NCI-H446 treated with DMSO at 0.1 percent for 48 hours (cell line): ENCODE measurements at places on chromosomes 6 and 20.
A peak's percentile ranks its signal among the peaks of the same experiment; 100 is the strongest.

GRCh38 chr6:105901583-105901982 is 184.6 kb upstream of the PRDM1 start:
- DNase-seq: no peak

DNA sequence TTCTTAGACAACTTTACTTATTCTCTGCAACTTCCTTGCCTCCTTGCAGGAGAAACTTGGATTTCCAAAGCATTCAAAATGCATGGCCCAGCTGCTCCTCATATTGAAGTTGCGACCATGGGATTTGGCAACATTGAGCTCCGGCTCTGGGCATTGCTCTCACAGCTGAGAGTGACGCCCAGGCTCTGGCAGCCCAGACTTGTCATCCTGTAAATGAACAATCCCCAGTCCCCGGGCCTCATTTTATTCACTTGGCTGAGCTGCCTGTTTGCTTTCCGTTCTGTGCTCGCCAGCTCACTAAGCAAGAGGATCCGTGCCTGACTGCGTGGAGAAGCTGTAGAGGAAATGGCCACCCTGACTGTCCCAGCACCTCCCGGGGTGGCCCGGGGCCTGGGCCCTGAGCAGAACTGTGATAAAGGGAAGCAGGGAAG is 119.5 kb upstream of the CD93 start:
- DNase-seq: peak; percentile 73

DNA sequence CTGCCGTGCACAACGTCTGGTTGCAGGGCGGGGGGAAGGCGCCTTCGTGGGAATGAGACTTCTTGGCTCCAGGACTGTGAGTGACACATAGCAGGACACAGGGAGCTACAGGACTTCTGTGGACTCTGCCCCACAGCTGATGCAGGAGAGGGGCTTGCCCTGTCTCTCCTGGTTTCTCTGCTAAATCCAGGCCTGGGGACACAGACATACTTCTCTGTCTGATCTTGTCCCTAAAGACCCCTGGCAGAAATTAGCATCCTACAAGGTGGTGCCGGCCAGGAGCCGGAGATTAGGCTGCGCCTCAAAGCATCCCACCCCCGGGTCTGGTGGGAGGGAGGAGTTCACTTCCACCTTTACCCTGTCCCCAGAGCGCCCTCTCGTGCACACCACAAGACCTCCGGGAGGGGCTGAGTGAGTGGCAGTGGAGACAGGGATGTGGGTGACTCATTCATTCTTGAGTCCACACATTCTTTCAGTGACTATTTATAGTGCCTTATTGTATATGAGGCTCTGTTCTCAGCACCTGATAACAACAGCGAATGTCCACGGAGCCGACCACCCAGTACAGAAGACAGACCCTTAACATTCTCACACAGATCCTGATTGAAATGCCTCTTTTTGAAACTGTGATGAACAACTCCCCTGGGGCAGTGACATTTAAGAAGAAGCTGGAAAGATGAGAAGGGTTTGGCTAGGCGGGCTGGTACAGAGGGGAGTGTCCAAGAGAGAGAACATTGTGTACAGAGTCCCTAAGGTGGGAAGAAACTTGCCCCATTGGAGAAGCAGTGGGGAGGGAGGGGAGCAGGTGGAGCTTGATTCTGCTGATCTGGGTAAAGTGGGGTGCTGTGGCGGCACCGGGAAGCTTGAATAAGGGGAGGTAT is 39.0 kb downstream of the GMPR start:
- no peak for DNase-seq

DNA sequence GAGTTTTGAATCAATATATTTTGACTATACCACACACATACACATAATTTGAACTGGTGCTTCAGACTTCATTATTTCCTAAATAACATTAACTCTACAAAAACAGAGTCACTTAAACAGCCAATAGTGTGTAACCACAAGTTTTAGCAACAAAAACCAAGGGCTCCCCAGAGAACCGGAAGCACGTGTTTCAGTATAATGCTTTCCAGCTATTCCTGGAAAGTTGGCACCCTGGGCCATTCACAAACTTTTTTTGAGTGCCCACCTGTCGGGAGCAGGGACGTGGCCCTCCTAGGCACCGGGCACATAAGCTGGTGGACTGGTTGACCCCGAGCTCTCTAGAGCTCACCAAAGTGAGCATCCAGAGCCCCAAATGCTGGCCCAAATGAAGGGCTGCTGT is 1.9 kb upstream of the SLC35D3 start:
- DNase-seq: no peak

DNA sequence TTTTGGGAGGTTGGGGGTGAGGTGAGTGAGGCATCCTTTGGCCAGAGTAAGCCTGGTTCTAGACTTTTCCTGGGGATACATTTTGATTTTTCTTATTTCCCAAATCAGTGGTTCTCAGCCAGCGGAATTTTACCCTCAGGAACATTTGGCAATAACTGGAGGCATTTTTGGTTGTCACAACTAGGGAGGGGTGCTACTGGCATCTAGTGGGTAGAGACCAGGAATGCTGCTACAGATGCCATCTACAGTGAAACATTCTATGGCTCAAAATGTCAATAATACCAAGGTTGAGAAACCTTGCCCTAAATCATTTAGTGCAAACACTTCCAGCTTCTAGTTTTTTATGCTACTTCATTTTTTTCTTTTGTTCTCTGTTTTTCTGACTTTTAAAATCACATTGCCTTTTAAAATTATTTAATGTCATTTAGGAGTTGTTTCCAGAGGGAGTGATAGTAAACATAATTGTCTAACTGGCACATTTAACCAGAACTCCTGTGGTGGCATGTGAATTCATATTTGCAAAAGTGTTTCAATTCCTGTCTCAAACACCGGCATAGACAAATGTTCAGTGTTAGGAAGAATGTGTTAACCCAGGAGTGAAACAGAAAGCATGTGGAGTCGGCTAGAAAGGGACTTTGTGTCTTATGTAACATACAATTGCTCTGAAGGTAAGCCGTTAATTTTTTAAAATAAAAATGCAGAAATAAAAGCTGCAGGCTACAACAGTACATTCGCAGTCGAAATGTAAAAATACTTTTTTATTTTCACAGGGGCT is 59.0 kb downstream of the QRSL1 start:
- DNase-seq: no peak

DNA sequence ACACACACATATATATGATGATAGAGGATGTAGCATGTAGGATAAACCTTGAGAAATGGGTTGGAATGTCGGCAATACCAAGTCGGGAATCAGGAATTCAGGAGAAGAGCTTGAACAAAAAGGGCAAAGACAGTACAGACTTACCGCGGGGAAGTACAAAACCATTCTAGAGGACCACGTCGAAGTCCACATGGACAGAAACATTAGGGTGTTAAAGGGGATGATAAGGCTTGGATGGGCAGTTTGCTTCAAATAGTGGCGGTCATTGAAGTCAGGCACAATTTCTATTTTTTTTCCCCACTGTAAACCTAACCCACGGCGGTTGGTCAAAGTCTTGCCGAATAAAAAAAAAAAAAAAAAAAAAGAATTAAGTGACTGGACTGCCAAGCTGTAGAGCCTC is 766 bp upstream of the NUS1 start:
- no peak for DNase-seq

GRCh38 chr6:152329638-152330448 is 307.3 kb downstream of the SYNE1 start:
- no peak for DNase-seq
